ENCODE measurements at places on chromosomes 13 and 19.

GRCh38 chr13:91154558-91155353 lies 192.7 kb upstream of the MIR17HG start:
- no peak for DNase-seq

DNA sequence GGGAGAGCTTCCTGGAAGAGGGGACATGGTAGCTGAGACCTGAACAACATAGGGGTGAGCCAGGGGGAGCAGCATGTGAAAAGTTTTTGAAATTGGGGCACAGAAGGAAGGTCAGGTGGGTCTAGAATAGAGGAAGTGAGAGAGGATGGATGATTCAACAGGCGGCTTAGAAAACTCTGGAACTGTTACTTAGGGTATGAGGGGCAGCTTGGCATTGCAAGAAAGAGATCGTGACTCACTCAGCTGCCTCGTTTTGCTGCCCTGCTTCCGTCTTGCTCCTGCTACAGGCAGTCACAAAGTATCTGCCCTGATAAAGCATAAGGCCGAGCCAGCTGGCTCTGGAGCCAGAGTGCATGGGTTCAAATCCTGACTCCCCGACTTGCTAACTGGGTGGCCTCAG lies 1.3 kb upstream of the CEACAM20 start:
- DNase-seq: no peak

- DNase-seq: no peak
Measured at GRCh38 chr13:63541336-63541735, 2125.7 kb upstream of the PCDH20 start.

DNA sequence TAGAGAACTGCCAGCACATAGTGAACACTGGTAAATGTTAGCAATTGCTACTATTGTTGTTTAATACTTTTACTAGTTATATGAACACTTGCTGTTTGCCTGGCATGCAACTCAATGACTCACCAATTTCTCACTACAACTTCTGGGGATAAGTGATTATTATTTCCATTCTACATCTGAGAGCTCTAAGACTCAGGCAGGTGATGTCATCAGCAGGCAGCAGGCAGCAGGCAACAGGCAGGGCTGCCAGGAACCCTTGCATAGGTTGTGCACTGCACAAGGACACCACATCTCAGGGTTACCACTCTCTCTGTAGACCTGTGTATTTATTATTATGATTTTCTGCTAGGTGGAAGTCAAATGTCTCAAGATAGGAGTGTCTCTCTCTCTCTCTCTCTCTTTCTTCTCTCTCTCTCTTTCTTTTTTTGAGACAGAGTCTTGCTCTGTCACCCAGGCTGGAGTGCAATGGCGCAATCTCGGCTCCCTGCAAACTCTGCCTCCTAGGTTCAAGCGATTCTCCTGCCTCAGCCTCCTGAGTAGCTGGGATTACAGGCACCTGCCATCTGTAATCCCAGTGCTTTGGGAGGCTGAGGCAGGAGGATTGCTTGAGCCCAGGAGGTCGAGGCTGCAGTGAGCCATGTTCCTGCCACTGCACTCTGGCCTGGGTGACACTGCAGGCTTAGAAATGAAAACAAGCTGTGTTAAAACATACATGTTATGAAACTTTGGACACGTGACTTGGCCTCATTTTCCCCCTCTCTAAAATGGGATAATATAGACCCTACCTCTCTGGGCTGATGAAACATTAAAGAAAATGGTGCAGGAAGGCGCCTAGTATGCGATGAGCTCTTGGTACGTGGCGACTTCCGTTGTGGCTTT lies 22.7 kb downstream of the HPN start:
- DNase-seq: no peak

DNA sequence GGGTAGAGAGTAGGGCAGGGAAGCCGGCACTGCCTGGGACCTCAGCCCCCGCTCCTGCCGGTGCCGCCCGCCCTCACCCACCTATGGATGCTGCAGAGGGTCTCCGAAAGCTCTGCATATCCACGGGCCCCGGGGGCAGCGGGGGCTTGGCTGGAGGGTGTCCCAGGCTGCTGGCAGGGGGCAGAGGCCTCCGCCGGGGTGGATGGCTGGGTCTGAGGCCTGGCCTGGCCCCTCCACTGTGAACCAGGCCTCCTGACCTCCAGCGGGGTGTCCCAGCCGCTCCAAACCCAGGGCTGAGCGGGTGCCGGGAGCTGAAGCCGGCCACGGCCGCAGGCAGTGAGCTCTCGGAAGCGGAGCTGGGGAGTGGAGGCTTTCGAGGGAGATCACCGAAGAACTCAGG lies 4.1 kb downstream of the PRAM1 start:
- DNase-seq: no peak

DNA sequence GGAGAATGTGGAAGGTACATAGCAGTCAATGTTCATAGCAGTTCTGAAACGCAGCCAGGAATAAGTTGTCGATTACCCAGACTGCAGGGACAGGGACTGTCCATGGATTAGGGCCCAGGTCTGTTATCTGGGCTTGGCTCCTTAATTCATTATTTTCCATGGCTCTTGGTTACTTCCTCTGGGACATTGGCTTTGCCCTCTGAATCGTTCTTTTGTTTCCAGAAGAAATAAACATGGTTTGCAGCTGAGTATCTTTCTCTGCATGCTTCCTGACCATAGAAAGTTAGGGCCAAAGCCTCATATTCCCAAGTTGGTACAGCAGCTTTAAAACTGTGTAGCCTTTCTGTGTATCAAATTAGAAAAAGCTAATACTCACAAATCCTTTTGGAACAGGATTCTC lies 121.7 kb upstream of the MAB21L1 start:
- no peak for DNase-seq

DNA sequence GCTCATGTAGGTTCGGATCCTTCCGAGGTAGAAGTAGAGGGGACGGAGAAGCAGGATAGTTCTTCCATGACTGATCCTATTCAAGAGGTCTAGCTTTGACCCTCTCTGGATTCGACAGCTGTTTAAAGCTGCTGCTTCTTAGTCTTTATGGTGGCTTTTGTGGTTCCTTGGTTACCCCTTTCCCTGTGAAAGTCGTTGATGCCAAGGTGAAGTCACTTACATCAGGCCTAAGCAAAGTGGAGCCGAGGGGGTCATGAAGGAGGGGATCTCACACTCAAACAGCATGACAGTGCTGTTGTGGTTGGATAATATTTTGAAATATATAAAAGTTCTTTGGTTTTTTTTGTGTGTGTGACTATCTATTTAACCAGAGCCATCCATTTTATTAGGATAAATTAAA lies 8.1 kb downstream of the CCDC70 start:
- no peak for DNase-seq

All from activated CD4-positive, alpha-beta T cell treated with anti-CD3 and anti-CD28 coated beads, Interleukin-2, amount 50 U/mL, for 1 hour (primary cell).